Kidney capillary endothelial cell (primary cell): ENCODE measurements at places on chromosomes 1 and 21.

- DNase-seq = no peak
These were observed 186.6 kb downstream of the AK5 start for GRCh38 chr1:77468257-77468948.

GRCh38 chr21:36454093-36454531 is 25.8 kb downstream of the CLDN14 start:
- DNase-seq = no peak

GRCh38 chr1:112981426-112981825 is 25.4 kb upstream of the SLC16A1 start:
- no peak for DNase-seq

DNA sequence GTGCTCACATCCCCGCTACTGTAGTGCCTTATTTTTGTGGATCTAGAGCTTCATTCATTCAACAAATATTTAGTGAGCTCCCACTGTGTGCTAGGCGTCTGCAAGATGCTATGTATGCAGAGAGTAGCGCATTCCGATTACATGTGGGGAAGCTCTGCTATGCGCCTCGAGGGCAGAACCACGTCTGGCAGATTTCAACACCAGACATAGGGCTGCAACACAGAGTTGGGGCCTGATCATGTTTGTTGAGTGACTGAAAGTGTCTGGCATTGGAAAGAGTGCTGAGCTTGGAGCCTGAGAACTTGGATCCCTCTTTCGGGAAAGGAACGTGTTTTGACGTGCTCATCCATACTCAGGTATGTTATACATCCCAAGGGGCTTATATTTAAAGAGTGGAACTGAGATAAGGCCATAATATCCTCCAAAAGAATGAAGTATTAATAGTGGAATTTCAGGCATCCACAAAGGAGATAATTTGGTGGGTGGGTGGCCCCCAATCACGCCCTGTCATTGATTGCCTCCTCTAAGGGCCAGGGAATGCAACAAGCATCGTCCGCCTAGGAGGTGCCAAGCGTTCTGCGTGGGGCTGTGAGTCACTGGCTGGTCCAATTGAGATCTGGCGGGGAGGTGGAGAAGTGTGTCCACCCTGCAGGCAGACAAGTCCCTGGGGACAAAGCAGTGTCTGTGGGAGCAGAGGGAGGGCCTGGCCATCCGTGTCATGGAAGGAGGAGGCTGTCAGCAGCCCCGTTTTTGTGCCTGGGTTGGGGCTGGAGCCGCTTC is 62.8 kb upstream of the ZBTB40 start:
- DNase-seq = no peak

DNA sequence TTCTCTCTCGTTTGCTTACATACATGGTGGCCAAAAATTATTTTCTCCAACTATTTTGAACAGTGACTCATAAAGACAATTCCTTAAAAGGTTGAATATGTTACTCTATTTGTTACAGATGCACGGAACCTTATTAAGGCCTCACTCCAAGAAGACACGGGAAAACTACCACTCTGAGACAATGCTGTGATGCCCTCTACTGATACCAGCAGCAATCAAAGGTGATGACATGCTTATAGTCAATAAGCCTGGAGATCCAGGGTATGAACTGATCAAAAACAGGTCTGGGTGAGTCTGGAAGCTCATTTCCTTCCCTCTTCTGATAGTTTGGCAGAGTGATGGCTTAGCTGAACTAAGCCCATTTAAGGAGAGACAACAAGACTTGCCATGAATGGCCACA is 563.0 kb downstream of the LRRIQ3 start:
- no peak for DNase-seq

DNA sequence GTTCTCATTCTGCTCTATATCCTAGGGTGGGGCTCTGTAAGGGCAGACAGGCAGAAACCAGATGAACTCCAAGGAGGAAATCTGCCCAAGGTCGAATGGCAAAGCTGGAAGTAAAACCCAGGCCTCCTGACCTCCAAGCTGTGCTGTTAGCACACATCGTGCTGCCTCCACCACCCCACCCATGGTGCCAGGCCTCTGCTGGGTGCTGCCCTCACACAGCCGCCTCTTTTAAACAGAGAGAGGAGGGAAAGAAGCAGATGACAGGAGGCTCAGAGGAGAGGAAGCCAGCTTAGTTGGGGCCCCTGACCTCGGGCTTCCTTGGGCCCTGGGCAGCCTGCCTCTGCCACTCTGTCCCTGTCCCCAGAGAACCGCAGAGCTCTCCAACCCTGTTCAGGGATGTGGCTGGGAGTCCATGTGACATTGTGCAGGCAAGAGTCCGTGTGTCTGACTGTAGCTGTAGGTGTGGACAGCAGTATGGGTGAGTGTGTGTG is 1.1 kb downstream of the SYNC start:
- no peak for DNase-seq

DNA sequence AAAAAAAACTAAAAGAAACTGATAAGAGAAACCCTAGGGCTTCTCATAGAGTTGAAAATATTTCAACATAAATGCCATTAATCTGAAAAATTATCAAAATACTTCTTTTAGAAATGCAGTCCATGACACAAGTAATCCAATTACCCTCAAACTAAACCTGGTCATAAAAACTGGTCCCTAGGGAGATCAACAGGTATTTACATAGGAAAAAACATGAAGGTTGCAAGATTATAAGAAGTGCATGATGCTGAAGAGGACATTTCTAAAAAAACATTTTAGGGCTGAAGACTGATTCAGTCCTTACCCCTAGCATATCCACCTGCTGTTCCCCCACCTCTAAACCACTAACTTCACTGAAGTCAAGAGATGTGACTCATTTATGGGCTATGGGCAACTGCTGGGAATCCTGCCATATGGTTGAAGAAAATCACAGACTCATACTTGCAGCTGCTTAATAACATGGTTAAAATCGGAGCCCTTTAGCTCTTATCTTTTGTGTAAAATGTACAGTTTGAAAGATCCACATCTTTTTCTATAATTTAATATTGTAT is 131.0 kb upstream of the RUNX1 start:
- DNase-seq = no peak

GRCh38 chr21:34520764-34521508 is 8.9 kb upstream of the KCNE1 start:
- no peak for DNase-seq

DNA sequence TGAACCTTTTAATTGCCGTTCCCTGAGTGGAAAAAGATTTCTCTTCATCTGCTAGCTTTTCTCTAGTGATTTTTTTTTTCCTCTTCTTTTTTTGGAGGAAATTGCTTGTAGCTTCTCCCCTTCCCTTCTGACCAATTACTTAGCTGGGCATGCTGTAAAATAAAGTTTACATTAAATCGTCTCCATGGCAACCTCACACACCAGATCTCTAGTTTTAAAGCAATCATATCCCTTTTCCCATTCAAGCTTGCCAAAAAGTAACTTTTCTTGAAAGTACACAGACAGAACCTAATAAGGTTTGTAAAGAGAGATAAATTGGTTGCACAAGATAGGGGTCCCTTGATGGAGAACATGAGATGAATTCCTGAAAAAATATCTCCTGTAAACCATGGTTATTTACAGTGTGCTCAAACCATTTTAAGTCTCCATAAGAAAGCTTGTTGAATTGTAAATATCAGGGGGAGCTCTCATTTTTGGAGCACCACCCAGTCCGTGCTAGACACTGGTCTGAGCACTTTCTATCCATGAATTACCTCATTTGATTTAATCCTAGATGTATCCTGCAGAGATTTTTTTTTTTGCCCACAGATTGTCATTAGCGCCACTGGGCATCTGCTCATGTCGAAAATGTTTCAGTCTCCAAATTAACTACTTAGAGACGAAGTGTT is 32.6 kb upstream of the HTR1D start:
- no peak for DNase-seq
